ENCODE measurements at places on chromosomes 6 and 20.

DNA sequence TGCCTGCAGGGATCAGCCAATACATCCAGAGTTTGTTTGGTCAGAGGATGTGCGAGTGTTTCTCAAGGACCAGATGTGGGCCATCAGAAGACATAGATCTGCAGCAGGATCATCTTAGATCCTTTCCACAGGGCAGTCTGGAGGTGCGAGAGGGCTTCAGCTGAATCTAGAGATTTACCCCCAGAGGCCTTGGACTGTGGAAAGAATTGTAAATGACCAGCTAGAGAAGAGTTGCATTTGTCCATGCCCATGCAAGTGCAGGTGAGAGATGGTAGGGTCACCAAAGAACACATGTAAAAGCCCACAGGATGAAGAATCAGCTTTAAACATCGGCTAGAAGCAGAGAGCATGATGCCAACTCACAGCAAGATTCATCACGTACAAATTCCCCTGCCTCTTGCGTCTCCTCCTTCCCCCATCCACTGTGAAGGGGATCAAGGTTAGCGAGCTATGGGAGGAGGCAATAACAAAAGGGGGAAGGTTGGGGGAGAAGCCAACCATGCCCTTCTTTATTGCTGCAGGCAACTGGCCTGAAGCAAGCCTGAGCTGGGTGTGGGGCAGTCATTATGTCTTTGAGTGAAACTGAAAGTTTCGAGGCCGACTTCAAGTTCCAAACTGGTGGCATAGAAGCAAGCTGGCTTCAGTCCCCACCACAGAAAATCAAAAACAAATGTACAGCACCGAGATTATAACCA, 83.5 kb downstream of the SCML4 start:
- DNase-seq, result no peak

DNA sequence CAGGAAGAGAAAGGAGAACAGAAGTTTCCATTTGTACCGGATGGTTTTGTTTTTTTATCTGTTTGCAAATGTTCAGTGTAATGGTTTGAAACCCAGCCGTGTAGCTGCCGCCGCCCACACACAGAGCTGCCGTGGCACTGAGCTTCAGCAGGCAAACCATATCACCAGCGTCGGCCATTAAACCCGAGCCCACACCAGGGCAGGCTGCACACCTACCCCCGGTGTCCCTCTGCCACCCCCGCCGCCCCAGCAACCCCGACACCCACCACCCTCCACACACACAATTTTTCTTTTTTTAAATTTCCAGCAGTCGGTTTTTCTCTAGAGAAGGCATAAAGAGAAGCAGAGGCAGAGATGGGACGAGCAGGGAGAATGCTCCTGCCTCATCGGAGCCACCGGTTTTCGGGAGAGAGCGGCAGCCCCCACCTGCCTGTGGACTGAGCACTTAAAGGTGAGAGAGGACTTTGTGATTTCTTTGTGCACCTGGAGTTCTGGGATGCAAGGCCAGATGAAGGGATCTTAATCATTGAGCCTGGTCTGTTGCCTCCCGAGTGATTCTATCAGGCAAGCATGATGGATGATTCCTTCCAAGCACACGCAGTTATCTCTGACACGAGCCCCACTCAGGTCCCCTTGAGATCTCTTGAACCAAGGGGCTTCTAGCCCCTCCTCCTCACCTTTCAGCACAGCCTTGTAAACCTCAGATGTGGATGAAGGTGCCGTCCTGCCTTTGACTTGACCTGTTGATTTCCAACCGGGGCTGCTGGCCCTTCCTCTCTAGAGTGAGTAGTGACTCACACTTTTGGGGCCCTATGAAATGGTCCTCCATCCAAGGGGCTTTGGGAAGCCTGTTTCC, 17.5 kb upstream of the ZNF831 start:
- DNase-seq, result no peak

GRCh38 chr6:160198606-160199211, 59.9 kb downstream of the SLC22A2 start:
- DNase-seq, result no peak

- no peak for DNase-seq
These were observed 41.0 kb upstream of the EMILIN3 start for GRCh38 chr20:41407607-41408006.

DNA sequence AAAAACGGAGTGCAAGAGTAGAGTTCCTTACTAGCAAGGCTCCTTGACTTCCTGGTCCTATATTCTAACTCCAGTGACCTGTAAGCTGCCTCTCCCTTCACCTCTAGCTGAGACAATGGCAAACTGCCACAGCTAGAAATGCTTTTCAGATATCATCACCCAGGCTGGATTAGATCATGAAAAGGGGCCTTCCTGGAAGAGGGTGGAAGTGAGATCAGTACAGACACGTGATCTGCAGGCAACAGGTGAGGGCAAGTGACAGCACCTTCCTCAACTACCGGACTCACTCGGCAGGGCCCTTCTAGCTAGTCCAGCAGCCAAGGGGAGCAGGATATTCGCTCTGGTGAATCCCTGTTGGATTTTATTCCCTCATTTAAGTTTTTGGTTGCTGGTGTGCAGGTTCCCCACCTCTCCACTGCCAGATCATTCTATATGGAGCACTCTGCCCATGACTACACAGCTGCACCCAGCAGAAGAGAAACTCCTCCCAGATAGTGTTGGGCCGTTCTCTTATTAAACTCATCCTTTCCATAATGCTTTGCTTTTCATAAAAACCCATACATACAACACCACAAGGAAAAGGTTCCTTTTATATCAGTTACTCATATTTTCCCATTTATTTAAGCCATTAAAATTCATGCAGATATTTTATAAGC, 26.4 kb upstream of the FAM83C start:
- DNase-seq, result no peak

GRCh38 chr6:121748376-121748775, 312.9 kb downstream of the GJA1 start:
- DNase-seq, result no peak

DNA sequence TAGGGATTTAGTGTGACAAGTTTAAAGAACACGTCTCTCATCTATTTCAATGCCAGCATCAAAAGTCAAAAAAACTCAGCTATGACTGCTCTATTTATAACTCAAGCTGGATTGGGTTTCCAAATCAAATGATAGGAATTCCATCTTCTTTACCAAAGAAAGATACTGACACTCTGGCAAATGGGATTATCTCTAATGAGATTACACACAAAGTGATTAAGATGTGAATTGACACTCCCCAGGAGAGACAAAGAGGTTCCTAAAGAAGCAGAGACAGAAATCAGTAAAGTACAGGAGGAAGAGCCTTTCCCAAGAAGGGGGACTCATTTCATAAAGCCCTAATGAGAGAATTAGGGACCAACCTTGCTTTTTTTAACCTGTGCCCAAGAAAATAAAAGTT, 92.1 kb downstream of the ID4 start:
- no peak for DNase-seq

- DNase-seq, result no peak
These were observed 10.4 kb upstream of the RNF182 start for GRCh38 chr6:13914351-13914750.

DNA sequence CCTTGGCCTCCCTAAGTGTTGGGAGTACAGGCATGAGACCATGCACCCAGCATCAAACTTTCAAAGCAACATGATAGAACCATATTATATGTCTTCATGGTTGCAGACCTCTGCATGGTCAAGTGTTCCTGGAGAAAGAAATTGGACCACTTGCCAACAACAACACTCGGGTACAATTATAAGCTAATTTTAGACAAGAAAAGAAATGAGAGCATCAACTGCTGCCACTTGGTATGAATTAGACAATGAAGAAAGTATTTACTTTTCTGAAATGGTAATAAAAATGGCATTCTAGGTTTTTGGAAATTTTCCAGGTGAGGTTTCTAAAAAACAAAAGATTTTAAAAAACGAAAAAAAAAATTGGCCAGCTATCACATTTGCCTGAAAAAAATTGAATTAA, 7.7 kb upstream of the PM20D2 start:
- no peak for DNase-seq

DNA sequence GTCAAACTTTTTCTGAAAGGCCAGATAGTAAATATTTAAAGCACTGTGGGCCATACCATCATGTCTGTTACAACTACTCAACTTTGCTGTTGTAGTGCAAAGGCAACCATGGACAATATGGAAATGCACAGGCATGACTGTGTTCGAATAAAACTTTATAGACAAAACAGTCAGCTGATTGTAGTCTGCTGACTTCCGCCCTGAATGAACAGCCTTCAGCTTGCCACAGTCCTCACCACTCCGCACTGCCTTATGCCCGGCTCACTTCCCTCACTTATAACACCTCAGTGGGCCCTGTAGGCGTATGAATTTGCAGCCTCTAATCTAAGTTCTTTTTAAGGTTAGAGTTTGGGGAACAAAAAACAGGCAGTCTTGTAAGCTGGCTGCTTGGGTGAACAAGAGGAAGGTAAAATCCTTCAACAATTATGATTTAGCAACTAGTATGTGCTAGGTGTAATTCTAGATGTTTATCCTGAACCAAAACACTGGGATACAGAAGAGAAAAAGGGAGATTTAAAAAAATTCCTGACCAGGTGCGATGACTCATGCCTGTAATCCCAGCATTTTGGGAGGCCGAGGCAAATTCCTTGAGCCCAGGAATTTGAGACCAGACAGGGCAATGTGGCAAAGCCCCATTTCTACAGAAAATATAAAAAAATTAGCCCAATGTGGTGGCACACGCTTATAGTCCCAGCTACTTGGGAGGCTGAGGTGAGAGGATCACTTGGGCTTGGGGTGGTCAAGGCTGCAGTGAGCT, 6.8 kb upstream of the SLC2A10 start:
- DNase-seq, result no peak
